ENCODE measurements at places on chromosomes 12 and 14.
A peak's percentile ranks its signal among the peaks of the same experiment; 100 is the strongest.

GRCh38 chr14:103518422-103519042 is 4.1 kb downstream of the CKB start:
- DNase-seq: no peak

DNA sequence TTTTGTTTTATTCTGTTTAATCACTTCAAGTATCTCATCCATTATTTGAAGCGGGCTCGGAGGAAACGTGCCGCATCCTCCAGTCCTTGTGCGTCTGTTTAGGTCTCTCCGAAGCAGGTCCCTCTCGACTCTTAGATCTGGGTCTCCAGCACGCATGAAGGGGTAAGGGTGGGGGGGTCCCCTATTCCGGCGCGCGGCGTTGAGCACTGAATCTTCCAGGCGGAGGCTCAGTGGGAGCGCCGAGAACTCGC is 311 bp upstream of the LGR5 start:
- no peak for DNase-seq

DNA sequence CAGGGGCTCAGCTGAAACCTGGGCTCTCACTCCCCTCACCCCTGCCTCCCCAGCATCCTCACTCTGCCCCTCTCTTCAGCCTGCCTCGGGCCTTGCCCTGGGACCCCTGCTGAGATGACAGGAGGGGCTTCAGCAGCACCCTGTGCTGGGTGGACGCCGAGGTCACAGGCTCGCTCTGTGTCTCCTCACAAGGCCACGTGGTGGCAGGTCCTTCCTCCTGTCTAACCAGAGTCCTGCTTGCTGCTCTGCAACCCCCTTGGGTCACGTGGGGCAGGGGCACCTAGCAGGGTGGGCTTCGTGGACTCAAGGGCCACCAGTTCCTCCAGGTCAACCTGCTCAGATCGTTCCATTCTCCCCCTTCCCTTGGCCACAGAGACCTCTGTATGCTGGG is 90.4 kb downstream of the TMEM121 start:
- no peak for DNase-seq

DNA sequence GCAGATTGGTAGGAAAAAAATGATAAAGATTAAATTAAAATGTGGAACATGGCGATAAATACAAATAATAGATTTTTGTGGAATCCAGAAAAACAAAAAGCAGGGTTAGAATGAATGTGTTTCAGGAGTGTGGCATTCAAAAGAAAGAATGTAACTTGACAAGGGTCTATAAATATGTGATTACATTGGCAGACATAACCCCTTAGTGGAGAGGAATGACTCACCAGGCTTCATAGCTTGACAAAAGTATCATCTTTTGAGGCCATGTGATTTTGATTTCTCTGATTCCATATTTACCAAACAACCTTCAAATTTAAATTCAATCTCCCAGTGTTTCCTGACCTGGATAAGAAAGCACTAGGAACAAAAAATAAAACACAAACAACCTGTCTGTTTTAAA is 24.4 kb upstream of the MGST1 start:
- no peak for DNase-seq

DNA sequence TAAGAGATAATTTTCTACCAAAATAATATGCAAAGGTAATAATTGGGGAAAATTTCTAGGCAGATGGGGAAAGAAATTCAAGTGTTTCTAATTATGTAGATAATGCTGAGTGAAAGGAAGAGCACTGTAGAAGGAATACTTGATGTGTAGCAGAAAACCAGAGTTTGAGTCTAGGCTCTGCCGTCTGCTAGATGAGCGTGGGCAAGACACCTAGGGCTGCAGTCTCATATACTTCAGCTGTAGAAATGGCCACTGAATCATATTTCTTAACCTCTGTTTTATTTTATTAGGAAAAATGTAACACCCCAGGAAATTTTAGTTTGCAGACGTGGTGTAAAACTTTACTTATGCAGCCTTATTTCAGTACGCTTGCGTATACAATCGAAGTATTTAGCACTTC is 59.8 kb upstream of the SLC38A2 start:
- no peak for DNase-seq

- no peak for DNase-seq
Observed at GRCh38 chr12:823028-823698, 70.8 kb downstream of the WNK1 start.

- DNase-seq: peak; percentile 17
Observed at GRCh38 chr12:68236421-68237059, 10.9 kb upstream of the IL26 start.

- no peak for DNase-seq
Observed at GRCh38 chr14:74483321-74483720, 9.8 kb downstream of the NPC2 start.

DNA sequence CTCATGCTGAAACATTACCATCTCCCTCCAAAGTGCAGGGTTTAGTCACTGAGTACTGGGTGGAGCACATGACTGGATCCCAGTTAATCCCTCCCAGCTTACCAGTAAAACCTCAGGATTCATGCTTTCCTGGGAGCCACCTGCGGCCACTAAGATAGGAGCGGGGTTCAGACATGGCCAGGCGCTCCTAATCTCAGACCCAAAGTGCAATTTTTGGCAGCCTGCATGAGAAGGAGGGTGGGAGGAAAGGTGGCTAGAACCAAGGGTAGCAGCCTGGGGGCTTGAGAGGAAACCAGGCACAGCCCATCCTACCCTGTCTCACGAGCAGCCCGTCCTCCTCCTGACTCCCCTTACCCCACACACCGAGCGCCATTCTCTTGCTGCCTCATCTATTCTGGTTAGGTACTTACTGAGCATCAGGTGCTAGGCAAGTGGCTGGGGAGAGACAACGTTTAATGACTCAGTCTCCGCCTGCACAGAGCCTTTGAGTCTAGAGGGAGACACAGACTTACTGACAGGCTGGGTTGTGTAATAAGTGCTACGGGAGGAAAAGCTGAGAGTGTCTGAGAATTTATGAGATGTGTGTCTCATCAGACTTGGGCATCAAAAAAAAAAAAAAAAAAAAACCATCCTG is 9.9 kb downstream of the GPRC5A start:
- no peak for DNase-seq

GRCh38 chr14:92247947-92248346 is 75.0 kb upstream of the SLC24A4 start:
- DNase-seq: no peak

- no peak for DNase-seq
Observed at GRCh38 chr14:33254342-33254741, 315.7 kb downstream of the NPAS3 start.

DNA sequence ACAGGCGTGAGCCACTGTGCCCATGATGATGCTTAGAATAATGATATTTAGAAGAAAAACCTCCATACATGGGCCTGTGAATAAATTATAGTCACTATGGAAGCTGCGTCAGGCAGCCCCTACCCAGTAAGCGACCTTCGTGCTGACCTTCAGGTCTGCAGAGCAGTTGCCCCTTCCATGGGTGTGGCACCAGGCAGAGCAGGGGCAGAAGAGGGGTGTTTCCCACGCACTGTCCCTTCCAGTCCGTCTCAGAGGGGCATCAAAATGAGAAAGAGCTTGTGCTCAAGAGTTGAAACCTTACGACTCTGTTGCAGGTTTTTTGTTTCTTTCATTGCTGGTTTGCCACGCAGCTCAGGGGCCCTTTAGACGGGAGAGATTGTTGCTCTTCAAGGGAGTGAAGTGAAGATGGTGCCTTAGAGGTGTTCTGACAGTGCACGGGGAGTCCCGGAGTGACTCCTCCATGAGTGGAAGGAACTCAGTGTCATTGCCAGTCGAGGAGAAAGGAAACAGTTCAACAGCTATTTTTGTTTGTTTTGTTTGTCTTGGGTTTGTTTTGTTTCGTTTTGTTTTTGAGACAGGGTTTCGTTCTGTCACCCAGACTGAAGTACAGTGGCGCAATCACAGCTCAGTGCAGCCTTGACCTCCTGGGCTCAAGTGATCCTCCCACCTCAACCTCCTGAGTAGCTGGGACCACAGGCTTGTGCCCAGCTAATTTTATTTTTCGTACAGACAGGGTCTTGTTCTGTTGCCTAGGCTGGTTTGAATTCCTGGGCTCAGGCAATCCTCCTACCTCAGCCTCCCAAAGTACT is 13.9 kb downstream of the CKB start:
- DNase-seq: no peak

GRCh38 chr12:45235087-45236025 is 19.5 kb downstream of the ANO6 start:
- no peak for DNase-seq

- no peak for DNase-seq
Observed at GRCh38 chr14:101002738-101003137, 99.2 kb upstream of the RTL1 start.

DNA sequence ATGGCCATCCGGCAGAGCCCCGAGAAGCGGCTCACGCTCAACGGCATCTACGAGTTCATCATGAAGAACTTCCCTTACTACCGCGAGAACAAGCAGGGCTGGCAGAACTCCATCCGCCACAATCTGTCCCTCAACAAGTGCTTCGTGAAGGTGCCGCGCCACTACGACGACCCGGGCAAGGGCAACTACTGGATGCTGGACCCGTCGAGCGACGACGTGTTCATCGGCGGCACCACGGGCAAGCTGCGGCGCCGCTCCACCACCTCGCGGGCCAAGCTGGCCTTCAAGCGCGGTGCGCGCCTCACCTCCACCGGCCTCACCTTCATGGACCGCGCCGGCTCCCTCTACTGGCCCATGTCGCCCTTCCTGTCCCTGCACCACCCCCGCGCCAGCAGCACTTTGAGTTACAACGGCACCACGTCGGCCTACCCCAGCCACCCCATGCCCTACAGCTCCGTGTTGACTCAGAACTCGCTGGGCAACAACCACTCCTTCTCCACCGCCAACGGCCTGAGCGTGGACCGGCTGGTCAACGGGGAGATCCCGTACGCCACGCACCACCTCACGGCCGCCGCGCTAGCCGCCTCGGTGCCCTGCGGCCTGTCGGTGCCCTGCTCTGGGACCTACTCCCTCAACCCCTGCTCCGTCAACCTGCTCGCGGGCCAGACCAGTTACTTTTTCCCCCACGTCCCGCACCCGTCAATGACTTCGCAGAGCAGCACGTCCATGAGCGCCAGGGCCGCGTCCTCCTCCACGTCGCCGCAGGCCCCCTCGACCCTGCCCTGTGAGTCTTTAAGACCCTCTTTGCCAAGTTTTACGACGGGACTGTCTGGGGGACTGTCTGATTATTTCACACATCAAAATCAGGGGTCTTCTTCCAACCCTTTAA is 1.5 kb downstream of the FOXG1 start:
- no peak for DNase-seq

- DNase-seq: no peak
Observed at GRCh38 chr12:109731231-109731731, 17.7 kb downstream of the FAM222A start.

- no peak for DNase-seq
Observed at GRCh38 chr12:93852173-93852591, 175.0 kb downstream of the CRADD start.

- DNase-seq: no peak
Observed at GRCh38 chr12:93176610-93177126, 201.1 kb upstream of the NUDT4 start.

- DNase-seq: no peak
Observed at GRCh38 chr14:83908419-83908818, 1621.5 kb upstream of the FLRT2 start.

DNA sequence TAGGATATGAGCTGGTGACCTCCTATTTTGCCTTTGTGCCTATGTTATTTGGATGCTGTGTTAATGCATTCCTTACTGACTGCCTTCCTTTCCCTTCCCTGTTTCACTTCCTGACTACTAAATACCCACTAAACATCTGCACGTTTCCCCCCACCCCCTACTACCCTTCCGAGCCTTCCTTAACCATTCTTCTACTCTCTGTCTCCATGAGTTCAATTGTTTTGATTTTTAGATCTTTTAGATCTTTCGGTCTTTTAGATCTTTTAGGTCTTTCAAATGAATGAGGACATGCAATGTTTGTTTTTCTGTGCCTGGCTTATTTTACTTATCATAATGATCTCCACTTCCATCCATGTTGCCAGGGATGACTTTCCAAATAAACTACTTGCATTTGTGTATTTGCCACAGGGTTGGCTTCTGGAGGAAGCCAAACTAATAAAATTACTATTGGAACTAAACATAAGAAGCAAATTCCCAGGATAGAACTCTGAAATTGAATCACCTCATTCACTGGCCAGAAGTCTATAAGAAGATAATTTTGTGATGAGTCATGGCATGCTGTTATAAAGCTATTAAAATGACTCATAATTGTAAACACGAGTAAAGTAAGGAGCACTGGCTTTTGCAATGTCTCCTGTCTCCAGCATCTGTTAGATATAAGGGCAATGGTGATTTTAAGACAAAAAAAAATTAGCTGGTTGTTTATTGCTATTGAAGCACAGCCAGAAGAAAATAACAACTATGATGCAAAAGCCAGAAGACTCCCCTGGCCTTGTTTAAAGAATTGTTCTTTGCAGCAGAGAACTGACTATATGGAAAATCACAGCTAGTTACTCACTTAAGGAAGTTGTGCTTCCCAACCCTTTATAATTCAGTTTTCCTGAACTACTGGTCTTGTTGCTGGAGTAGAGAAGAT is 586.3 kb downstream of the LRFN5 start:
- no peak for DNase-seq

GRCh38 chr12:61282790-61283575 is 977.2 kb upstream of the USP15 start:
- no peak for DNase-seq

DNA sequence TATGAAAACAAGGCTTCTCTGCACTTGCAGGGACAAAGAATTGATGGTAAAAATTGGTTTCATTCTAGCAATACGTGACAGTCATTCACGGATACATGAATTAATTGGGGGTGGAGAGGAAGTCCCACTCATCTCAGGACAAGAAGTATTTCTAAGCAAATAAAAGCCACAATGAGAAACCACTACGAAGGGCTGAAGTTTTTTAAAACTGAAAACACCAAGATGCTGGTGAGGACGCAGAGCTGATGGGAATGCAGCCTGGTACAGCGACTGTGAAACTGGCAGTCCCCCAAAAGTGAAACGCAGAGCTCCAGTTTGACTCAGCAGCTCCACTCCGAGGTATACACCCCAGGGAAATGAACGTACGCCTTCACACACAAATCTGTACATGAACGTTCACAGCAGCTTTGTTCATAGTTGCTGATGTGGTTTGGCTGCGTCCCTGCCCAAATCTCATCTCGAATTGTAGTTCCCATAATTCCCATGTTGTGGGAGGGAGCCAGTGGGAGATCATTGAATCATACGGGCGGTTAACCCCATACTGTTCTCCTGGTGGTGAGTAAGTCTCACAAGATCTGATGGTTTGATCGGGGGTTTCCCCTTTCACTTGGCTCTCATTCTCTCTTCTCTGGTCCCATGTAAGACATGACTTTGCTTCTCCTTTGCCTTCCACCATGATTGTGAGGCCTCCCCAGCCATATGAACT is 89.0 kb downstream of the SCARB1 start:
- DNase-seq: peak; percentile 78

DNA sequence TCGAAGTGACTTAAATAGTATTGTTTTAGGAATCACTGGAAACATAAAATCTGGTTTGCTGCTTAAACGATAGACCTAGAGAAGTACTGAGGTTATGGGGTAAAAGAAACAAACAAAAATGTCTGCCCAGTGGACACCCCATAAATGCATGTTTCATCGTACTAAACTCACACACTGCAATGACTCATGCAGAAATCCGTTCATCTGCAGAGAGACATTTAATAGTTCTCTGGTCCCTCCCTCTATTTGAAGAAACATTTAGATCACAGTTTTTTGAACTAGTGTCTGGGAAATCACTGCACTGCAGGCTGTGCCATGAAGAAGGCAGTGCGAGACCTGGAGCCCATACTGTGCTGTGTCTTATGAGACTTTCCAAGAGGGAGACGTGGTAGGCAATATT is 25.5 kb downstream of the SLC17A8 start:
- DNase-seq: no peak

GRCh38 chr14:77458249-77458950 is 507 bp downstream of the AHSA1 start:
- peak; percentile 12 for DNase-seq

- DNase-seq: no peak
Observed at GRCh38 chr12:15962760-15963159, 51.6 kb downstream of the DERA start.

Measured in activated CD4-positive, alpha-beta T cell treated with anti-CD3 and anti-CD28 coated beads, Interleukin-2, amount 50 U/mL, for 24 hours (primary cell).